ENCODE measurements at places on chromosomes 11 and 22. TPM values are rescaled to one million over a fixed set of nuclear protein-coding genes. Genes with fewer than 3 reads are reported as not detected.

STK33 gene
- 2.8 TPM for total RNA-seq

MS4A4A gene
- total RNA-seq, result not detected

NRIP3 gene
- 4.1 TPM for total RNA-seq

THY1 gene
- 105 TPM for total RNA-seq

ASPHD2 gene
- total RNA-seq, result 1.5 TPM

ENDOD1 gene
- total RNA-seq, result 33.4 TPM

PATE4 gene
- not detected for total RNA-seq

EHF gene
- not detected for total RNA-seq

MIOX gene
- total RNA-seq, result under 0.01 TPM

TRIM6 gene
- total RNA-seq, result 8.6 TPM

OR2D2 gene
- 0.33 TPM for total RNA-seq

ZNF215 gene
- 3.6 TPM for total RNA-seq

MRPL48 gene
- total RNA-seq, result 25.4 TPM

DLG2 gene
- total RNA-seq, result 2.1 TPM

Measured in fibroblast of lung (primary cell).